ENCODE measurements at places on chromosomes 7 and 10.

DNA sequence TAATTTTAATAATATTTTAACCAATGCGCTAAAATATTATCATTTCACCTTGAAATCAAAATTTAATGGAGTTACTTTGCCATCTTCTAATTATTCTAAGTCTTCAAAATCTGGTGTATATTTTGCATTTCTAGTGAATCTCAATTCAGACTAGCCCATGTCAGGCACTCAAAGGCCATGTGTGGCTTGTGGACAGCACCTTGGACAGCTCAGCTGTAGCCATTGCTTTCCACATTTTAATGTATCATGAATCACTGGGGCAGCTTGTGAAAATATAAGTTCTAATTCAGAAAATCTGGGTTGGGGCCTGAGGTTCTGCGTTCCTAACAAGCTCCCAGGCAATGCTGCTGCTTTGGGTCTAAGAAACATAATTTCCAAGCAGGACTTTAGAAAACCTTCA lies 57.2 kb downstream of the MGAM2 start:
- DNase-seq = no peak

GRCh38 chr7:816751-817671 lies 15.3 kb upstream of the SUN1 start:
- DNase-seq = no peak

- no peak for DNase-seq
Measured at GRCh38 chr10:49608166-49609005, 1.7 kb upstream of the SLC18A3 start.

GRCh38 chr7:9023675-9024294 lies 590.4 kb downstream of the NXPH1 start:
- no peak for DNase-seq

DNA sequence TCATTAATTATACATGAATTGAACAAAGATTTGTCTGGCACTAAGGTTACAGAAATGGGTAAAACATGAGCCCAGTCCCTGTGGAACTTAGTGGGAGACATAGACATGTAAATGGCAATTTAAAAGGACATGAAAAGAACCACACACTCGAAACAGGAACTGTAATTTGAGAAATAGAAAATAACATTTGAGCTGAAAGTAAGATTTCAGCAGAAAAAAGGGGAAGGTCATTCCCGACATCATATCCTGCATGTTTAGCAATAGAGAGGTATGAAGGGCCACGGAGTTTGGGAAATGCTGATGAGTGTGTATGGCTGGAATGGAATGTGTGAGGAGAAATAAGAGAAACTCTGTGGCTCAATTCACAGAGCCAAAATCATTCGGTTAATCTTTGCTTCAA lies 175.4 kb upstream of the AHR start:
- no peak for DNase-seq

GRCh38 chr10:131982796-131983195 lies 1.1 kb upstream of the BNIP3 start:
- no peak for DNase-seq

DNA sequence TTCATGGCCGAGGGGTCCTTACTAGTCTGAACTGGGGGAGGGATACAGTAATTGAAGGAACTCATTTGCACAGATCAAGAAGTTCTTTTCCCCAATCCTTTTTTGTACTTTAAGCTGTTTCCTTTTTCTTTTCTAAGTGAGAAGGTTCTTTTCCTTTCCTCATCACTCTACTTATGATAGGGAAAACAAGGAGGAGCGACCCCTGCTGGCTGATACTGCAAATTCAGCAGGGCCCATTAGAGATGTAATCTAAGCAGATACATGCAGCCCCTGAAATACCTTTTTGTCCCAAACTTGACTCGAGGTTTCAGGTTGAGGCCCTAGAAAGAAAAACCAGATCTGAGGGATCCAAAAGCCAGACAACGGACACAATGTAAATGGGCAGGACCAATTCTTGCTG lies 305.5 kb downstream of the DNAJB9 start:
- DNase-seq = no peak

DNA sequence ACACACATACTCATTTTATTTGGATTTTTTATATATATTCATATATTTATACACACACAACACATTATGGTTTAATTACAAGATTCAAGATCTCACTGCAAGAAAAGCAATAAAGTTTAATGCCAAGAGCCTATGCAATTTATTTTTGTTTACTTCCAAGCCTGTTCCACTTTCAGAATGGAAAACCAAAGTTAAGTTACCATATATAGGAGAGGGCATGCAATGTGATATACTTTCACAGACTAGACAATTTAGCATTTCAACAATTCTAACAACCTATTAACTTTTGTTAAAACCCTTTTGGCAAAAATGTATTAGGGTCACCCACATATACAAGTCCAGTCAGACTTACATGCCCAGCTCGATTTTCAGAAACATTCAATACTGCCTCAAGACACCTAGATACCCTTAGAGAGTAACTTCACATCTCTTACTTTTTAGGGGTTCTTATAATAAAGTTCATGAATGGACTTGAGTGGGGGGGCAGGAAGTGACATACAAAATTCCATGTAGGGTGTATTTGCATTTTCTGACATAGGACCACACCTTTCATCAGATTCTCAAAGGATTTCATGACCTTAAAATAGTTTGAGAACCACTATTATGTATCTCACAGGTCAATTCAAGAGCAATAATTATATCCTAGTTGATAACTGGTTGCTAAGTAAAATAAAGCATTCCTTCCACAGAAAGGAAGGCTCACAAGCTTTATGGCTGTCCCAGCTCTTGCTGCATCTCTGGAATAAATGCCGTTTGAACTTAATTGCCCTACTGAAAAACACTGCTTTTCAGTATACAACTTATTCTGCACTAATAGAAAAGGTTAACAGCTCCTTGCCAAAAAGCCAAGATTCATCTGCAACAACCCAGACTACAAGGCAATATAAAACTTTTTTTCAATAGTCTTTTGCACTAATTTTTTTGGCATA lies 2.5 kb downstream of the P4HA1 start:
- DNase-seq = no peak

DNA sequence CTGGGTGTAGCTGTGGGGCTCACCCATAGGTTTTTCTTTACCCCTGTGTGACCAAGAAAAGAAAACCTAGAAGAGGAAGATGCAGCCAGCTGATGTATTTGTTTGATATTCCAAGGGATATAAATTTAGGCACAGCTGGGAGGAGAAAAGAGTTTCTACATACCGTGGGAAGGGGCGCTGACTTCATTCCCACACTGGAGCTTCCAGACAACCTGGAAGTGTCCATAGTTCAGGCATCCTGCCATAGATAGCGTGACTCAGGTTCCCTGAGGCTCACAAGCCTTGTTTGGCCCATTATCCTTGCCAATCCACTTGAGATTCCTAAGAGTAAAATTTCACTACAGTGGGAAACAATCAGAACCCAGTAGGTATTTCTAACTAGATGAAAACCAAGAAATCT lies 371.7 kb upstream of the NRP1 start:
- no peak for DNase-seq

DNA sequence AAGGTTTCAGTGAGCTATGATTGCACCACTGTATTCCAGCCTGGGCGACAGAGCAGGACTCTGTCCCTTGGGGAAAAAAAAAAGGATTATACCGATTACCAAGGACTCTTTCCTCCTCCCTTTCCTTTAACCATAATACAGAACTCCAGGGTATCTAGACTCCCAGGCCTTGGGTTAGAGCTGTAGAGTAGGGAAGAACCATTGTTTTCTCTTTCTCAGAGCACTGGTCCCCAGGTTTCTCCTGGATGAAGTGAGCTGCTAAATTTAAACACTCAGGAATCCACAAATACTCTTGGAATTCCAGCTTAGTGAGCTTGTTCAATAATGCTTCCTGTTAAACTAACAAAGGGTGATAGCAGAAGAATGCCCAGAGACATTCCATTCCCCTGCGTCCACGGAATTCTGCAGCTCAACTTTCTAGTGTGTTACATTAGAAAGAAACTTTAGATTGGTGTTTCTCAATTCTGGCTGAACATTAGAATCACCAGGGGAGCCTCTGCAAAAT lies 14.6 kb upstream of the RPEL1 start:
- no peak for DNase-seq

GRCh38 chr7:149021725-149022062 lies 6.6 kb downstream of the PDIA4 start:
- DNase-seq = no peak

DNA sequence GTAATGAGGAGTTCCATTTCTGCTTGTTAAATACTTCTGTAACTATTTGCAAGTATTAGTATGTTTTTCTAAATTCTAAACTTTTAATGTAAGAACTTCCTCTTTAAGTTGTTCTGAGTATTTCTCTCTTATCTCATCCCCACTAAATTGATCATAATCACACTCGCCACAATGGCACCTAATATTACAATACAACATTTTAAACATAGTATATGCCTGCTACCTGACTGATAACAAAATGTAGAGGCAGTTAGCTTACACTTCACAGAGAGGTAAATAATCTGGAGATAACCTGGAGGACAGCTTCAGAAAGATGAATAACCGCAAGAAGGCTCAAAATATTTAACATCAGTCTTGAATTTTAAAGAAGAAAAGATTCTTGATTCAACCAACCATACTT lies 48.6 kb downstream of the HIBADH start:
- no peak for DNase-seq

- peak; percentile 58 for DNase-seq
Measured at GRCh38 chr10:6647811-6648526, 67.9 kb upstream of the PRKCQ start.

- peak; percentile 81 for DNase-seq
Measured at GRCh38 chr7:1169409-1170368, 9.7 kb upstream of the ZFAND2A start.

DNA sequence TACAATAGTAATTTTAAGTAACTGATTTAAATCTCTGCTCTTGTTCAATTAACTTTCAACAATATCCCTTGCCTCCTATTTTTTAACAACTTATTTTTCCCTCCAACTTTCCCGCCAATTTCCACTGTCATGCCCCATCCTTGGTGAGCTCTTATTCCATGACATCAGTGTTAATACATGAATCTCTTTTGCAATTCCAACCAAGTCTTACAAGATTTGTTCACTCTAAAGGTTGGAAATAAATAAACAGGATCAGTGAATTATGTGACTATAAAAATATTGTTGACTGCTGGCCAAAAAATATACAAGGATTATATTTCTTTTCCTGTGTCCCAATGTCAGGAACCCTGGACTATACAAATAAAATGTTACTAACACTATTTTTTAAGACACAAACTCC lies 21.0 kb upstream of the AGMO start:
- no peak for DNase-seq
